ENCODE measurements at places on chromosomes 7 and 10. TPM values are rescaled to one million over a fixed set of nuclear protein-coding genes. Genes with fewer than 3 reads are reported as not detected.

Gene FZD8
- total RNA-seq = 9.0 TPM

Gene SPDYE16
- total RNA-seq = not detected

Gene STOX1
- 0.41 TPM for total RNA-seq

Gene GNG11
- total RNA-seq = 21.6 TPM

Gene TET1
- total RNA-seq = 3.1 TPM

Gene ZP3
- 0.46 TPM for total RNA-seq

Gene NSMCE4A
- total RNA-seq = 26.6 TPM
